ENCODE measurements at places on chromosomes 13 and 19. TPM values are rescaled to one million over a fixed set of nuclear protein-coding genes. Genes with fewer than 3 reads are reported as not detected.

Gene ZNF345
- 2.1 TPM for total RNA-seq

Gene ZIM2
- total RNA-seq: not detected

- H3K27me3 ChIP-seq: no peaks in the 10 kb centered on the region
- H3K4me1 ChIP-seq: peaks cover 3% of the 10 kb centered on the region
- DNase-seq: no peak
- H3K36me3 ChIP-seq: no peaks in the 10 kb centered on the region
- H3K4me3 ChIP-seq: no peak overlapping the region
Observed at GRCh38 chr19:30167976-30168635, 204.1 kb upstream of the ZNF536 start.

DNA sequence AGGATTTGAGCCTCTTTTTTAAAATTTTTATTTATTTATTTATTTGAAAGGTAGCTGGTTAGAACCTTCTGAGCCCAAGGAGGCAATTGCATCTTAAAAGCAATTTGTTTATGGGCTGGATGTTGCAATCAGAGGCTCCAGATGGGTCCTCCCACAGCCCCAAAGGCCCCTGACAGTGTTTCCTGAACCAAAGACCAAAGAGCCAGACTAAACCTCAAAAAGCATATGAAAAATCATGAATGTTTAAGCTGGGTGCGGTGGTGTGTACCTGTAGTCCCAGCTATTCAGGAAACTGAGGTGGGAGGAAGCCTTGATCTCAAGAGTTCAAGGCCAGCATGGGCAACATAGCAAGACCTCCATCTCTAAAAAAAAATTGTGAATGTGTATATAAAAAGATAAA, 67.8 kb upstream of the RGCC start:
- H3K27me3 ChIP-seq: no peaks in the 10 kb centered on the region
- H3K4me3 ChIP-seq: no peak overlapping the region
- no peaks in the 10 kb centered on the region for H3K36me3 ChIP-seq
- H3K27ac ChIP-seq: no peak overlapping the region
- DNase-seq: no peak
- H3K4me1 ChIP-seq: no peaks in the 10 kb centered on the region

DNA sequence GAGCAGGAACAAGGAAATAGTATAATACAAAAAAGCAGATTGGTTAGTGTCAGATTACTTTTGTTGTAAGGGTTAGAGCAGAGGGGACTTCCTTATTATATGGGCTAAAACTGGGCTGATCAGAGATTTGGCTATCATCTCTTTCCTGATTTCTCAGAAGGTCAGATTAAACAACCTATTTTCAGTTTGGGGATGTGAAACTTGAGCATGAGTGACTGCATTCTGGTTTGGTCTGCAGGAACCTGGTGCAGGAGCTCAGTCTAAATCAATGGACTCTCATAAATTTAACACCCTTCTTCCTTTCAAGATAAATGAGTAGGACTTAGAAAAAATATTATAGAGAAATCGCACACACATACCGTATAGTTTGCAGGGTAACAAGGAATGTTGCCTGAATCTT, 12.9 kb upstream of the RFXAP start:
- H3K4me3 ChIP-seq: no peak overlapping the region
- no peak overlapping the region for H3K27ac ChIP-seq
- no peak for DNase-seq
- no peaks in the 10 kb centered on the region for H3K27me3 ChIP-seq
- H3K4me1 ChIP-seq: no peaks in the 10 kb centered on the region

GRCh38 chr19:29212356-29212647, 649 bp downstream of the UQCRFS1 start:
- H3K36me3 ChIP-seq: no peaks in the 10 kb centered on the region
- no peaks in the 10 kb centered on the region for H3K4me1 ChIP-seq
- no peaks in the 10 kb centered on the region for H3K27me3 ChIP-seq
- H3K4me3 ChIP-seq: peak overlapping the region; percentile 68
- peak overlapping the region; percentile 84 for H3K27ac ChIP-seq
- DNase-seq: no peak

DNA sequence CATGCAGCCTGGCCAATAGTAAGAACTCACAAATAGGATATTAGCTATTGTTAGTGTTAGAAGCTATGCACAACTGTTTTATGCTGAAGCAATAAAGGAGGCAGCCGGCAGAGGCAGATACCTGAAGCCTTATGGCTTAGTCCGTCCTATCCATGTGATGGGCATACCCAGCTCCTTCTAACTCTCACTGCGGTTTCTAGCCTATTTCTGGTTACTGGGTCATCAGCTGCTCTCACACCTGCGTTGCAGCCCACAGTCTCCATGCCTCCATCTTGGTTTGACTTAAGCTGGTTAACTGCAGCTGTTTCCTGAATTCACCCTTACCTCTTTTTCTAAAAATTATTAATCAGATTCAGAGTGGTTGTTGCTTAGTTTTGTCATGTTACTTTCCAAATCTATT, 40.5 kb upstream of the CNMD start:
- no peak for DNase-seq
- no peaks in the 10 kb centered on the region for H3K36me3 ChIP-seq
- H3K4me1 ChIP-seq: no peaks in the 10 kb centered on the region
- no peaks in the 10 kb centered on the region for H3K27me3 ChIP-seq
- H3K4me3 ChIP-seq: no peak overlapping the region
